ENCODE measurements at places on chromosomes 12 and 14.

GRCh38 chr14:101201535-101202151 lies 298.1 kb upstream of the RTL1 start:
- DNase-seq = no peak

GRCh38 chr12:113194971-113195391 lies 9.5 kb downstream of the RITA1 start:
- DNase-seq = no peak

- DNase-seq = peak; percentile 56
Observed at GRCh38 chr12:46386877-46387629, 14.5 kb upstream of the SLC38A2 start.

- no peak for DNase-seq
Observed at GRCh38 chr14:29895591-29896083, 32.0 kb downstream of the PRKD1 start.

GRCh38 chr14:37197421-37198272 lies at the start of gene MIPOL1:
TSS of gene MIPOL1 (plus strand) at chr14:37197937. CDS start at chr14:37247889, 49,952 bp downstream.
- DNase-seq = no peak

GRCh38 chr14:22737052-22737451 lies 29.4 kb upstream of the OXA1L start:
- no peak for DNase-seq

GRCh38 chr12:95767703-95768102 lies 22.9 kb downstream of the NTN4 start:
- no peak for DNase-seq

DNA sequence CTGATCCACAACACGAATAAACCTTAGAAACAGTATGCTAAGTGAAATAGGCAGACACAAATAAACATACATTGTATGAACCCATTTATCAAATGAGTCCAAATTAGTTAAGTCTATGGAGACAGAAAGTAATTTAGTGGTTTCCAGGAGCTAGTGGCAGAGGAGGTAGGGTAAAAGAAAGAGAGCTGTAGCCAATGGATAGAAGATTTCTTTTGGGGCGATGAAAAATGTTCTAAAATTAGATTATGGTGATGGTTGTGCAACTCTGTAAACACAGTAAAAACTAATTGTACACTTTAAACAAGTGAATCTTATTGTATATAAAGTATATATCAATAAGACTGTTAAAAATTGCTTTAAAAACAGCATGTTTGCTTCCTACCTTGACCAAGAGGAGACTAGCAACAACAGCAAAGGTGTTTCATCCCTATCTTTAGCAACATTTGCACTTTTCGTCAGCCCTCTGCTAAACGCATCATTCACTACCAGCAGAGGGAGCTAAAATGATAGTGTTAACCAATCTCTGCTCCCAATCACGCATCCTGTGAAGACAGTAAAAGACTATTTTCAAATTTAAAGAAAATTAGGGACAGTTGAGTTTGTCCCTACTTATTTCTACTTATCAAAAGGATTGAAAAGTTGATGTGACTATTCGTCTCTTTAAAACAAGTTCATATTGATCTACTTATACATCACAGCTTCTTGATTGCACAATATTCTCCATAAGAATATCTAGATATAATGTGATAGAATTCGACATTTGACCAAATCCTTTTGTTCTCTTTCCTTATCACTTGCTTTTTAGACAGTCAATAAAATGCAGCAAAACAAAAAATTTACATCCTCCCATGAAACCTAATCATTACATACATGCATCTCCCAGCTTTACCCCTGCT lies 24.0 kb upstream of the LGR5 start:
- peak; percentile 74 for DNase-seq

DNA sequence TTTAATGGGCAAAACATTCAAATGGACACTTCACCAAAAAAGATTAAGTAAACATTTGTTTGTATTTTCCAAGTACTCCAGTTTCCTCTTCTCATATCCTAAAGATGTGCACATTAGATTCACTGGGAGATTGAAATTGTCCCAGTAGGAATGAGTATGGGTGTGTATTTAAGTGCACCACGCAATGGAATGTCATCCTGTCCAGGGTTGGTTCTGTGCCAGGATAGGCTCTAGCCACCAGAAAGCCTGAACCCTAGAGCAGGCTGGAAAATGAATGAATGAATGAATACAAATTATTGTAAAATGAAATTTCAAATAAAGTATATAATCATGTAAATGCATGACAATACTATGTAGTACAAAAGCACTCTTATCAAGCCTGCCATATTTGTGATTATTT lies 14.0 kb downstream of the CEP83 start:
- no peak for DNase-seq

- DNase-seq = no peak
Observed at GRCh38 chr14:76884853-76885276, 58.7 kb downstream of the LRRC74A start.

GRCh38 chr14:75979071-75979571 lies 2.7 kb downstream of the TGFB3 start:
- peak; percentile 46 for DNase-seq

DNA sequence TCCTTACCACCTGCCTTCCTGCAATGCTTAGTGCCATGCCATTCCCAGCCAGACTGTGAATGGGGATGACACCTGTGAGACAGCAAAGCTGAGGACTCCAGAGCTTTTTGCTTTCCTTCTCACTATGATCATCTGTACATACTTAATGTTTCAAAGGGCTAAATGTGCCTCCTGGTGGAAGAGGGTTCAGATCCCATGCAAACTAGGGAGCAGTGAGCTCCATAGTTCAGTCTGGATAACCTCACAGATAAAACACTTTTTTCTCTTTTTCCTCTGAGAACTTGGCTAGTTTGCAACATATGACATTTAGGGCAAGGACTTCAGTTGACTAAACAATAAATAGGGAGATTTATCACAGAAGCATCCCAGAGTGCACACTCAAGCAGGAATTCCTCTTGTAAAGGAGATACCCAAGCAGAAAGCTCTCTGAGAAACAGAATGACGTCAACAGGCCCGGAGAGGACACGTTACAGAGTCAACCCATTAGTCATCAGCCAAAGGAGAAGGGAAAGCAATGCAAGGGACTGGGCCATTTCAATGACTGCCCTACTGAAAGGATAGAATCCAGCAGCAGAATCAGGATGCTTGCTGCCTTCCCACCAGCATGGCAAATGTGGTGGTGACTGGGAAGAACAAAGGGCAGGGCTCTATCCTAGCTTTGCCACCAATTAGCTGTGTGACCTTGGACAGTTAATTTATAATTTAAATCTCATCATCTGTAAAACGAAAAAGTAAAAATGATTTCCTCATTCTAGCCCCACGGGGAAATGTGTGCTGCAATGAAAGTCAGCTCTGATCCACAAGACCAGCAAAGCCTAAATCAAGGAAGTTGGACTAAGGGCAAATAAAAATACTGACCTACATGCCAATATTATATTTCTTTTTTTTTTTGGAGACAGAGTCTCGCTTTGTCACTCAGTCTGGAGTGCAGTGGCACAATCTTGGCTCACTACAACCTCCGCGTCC lies 80.8 kb upstream of the ACTN1 start:
- DNase-seq = no peak

GRCh38 chr14:58466459-58466858 lies 38.9 kb downstream of the KIAA0586 start:
- DNase-seq = no peak

GRCh38 chr12:89309440-89309802 lies 42.9 kb downstream of the DUSP6 start:
- DNase-seq = no peak

DNA sequence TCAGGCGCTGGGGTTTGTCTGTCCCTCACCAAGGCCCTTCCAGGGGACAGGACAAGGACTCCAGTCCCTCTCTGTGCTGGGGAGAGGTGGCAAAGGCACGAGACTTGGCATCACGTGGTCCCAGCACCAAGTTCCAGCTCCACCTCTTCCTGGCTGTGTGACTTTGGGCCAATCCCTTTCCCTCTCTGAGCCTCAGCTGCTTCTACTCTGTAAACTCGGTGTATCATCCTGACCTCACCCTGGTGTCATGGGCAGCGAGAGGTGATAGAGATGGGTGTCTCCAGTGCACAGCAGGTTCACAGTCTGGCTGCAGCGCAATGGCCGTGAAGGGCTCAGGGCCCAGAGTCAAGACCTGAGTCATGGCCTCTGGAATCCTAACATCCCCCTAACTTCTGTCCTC lies 54.0 kb downstream of the MVK start:
- no peak for DNase-seq

GRCh38 chr12:17326649-17327048 lies 720.7 kb upstream of the LMO3 start:
- no peak for DNase-seq

- no peak for DNase-seq
Observed at GRCh38 chr12:127745469-127746212, 521.3 kb upstream of the TMEM132C start.

- no peak for DNase-seq
Observed at GRCh38 chr14:64422756-64423155, 34.6 kb downstream of the MTHFD1 start.

DNA sequence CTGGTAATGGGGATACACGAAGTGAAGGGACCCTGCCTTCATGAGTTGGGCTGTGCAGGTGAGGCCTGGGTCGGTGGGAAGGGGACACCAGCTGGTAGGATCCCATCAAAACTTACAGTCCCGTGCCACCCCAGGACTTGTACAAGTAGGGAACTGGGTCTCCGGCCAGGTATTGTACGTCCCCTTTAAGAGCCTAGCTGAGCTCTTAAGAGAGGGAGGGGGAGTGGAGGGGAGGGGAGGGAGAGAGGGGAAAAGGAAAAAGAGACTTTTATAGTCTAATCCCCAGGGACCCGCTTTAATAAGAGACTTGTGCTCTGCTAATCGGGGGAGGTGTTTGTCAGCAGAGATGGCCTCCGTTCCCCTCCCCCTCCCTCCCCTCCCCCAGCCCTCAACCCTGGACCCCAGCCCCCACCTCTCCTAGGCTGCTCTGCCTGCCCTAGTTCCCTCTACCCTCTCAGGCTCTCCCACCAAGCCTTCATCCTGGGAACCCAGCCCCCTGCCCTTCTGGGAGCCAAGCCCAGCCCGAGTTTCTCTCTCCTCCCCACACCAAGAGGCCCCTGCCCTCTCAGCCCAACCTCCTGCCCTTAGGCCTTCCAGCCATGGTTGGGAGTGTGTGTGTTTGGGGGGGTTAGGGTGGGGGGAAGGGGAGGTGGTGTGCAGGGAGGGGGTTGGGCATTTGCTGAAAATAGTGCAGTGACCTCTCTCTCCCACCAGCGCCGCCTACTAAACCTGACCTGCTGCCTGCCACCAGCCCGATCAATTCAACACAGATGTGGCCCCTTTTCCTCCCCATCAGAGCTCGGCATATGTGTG lies 2.6 kb downstream of the GDF11 start:
- no peak for DNase-seq

GRCh38 chr14:36659010-36659821 lies 2.4 kb upstream of the PAX9 start:
- no peak for DNase-seq

GRCh38 chr12:5688226-5688625 lies 256.3 kb downstream of the NTF3 start:
- DNase-seq = no peak

GRCh38 chr12:42987216-42987650 lies 397.7 kb upstream of the PRICKLE1 start:
- no peak for DNase-seq

DNA sequence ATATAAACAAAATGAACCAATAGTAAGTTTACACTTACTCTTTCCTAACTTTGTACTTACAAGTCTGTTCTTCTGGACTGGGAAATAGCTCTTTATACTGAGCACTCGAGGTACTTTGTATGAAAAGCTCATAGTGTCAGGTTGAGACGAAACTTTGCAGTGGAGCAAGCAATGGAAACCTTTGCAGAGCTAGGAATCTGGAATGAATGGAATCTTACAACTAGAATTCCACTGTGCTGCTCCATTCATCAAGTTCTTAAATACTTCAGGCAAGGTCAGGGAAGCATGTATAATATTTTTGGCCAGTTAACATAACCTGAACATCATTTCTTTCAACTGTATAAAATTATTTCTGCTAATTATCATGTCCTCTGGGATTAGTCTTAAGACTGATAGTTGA lies 1327.5 kb upstream of the FLRT2 start:
- no peak for DNase-seq

DNA sequence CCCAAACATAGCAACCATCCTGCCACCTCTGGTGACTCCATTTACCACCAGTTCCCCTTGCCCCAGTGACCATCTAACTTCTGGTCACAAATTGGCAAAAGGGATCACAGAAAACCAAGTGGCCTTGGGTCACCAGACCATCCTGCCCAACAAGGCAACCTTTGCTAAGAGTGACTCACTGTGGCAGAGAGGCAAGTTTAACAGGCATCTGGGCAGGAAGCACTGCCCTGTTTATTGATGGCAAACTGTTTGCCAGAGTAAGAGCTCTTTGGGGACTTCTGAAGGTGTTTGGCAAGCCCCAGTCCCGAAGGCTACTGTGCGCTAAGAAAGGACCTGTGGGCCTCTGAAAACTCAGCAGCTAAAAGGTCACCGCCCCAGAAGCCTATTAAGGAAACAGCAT lies 28.2 kb upstream of the TMEM233 start:
- DNase-seq = no peak

GRCh38 chr14:64726585-64726890 lies 22.3 kb downstream of the PLEKHG3 start:
- no peak for DNase-seq

GRCh38 chr12:64258576-64258975 lies 36.5 kb upstream of the KICS2 start:
- DNase-seq = no peak

DNA sequence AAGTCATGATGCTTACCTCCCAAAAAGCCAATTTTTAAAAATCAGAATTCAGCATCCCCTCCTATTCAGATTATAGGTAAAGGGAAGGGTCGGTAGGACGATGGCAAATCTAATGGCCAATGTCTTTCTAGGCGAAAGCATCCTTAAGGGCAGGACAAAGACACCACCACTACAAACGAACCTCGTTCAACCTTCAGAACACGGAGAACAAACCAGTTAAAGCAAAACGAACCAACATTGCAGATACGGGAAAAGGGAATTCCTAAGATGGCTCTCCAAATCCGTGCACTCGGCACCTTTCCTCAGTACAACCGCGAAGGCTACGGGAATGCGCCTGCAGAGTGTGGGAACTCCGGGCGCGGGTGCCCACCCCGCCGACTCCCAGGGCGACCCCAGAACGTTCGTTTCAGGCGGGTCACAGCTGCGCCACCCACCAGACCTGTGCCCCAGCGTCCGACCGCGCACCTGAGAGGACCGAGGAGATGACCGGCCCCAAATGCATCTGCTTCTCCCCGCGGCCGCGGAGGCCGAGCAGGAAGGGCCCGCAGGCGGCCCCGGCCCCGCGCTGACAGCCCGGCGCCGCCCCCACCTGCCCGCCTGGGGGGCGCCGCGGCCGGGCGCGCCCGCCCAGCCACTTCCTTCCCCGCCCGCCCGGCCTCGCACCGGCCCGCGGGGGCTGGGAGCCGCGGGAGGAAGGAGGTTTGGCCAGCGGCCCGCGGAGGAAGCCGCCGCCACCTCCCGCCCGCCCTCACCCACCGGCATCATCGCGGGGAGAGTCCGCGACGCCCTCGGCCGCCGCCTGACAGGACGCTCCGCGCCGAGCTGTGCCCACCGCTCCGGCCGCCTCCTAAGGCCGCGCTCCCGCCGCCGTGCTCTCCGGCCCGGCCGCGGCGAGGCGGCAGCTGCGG lies 578 bp downstream of the PPP1R13B start:
- DNase-seq = no peak

DNA sequence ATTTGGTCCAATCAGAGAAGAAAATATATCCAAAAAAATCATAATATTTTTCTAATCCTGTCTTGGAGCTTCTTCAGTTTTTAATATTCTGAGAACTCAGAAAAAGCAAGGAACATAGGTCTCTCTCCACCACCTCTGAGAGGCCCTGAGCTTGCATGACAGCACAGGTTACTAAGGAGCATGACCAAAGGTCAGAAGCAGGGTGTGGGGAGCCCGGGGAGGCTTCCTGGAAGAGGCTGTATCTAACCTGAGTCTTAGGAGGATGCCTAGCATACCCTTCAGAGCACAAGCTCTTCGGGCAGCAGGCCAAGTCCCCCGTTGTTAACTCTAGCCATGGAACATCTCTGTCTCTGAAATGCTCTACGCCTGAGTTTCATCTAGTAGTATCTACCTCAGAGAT lies 15.7 kb upstream of the STON2 start:
- no peak for DNase-seq

Measured in Kasumi-1 (cell line).